ENCODE measurements at places on chromosomes 5 and 9.

GRCh38 chr5:163535290-163535689 lies 29.9 kb downstream of the MAT2B start:
- no peak for DNase-seq

DNA sequence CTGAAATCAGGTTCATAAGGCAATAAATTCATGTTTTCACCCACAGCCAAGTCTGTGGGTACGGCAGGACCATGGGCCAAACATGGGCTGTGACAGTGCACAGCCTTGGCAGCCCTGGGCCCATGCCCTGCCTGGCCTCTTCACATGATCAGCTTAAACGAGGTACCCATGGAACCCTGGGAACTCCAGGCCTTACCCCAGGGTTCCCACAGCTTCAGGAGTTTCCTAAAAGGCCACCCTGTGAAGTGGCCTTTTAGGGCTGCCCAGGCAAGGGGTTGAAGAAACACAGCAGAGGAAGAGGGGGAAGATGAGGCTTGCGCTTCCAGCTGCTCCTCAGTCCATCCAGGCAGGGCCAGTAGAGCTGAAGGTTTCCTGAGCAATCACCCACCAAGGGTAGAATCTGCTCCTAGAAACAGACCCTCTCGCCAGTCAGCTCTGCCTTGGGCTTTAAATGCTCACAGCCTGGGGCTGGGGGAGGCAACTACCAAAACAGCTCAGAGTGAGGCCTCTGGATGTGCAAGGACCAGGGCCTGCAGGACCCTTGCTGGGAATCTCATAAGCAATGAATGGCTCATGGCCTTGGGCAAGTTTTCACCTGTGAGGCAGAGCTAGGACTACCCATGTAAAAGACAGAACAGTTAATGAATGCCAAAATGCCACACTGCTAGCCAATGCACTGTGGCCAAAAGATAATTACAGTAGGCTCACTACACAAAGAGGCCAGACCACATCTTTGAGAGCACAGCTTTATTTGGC lies 79.3 kb upstream of the LRRTM2 start:
- no peak for DNase-seq

GRCh38 chr5:173430394-173430793 lies 102.2 kb upstream of the STC2 start:
- no peak for DNase-seq

DNA sequence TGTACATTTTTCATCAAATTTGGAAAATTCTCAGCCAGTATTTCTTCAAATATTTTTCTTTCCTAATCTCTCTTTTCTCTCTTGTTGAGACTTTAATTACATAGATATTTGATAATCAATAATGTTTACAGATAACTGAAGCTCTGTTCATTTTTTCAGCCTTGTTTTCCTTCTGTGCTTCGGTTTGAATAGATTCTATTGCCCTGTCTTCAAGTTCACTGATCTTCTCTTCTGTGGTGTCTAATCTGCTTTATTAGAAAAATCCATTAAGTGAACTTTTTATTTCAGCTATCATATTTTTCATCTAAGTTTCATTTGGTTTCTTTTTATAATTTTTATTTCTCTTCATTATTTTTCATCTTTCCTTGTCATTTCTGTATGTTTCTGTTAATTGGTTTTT lies 54.1 kb downstream of the AMBP start:
- DNase-seq, result no peak

DNA sequence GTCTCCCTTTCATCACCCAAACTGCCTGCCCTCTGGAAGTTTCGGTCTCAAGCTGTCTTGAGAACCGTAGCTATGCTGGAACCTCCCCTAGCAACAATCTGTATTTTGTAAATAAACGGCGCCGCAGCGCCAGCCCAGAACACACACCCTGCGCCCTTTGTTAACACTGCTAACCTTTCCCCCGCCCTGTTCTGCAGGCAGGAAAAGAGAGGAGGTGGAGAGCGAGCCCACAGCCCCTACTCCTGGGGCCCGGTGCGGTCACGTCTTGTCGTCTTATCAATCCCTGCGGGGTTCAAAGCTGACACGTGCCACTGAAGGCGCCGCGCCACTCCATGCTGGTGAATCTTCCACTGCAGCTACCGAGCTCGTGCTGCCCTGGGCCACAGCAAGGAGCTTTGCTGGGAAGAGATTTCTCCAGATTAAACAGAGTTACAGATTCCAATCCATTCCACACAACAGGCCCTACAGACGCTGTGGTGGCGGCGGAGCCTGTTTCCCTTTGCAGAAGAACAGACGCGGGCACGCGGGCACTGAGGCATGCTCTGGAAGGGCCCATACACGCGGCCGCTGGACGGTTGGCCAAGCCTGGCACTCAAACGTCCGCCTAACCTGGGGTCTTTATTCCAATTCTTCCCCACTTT lies 25.3 kb downstream of the ZDHHC11B start:
- peak; percentile 83 for DNase-seq

DNA sequence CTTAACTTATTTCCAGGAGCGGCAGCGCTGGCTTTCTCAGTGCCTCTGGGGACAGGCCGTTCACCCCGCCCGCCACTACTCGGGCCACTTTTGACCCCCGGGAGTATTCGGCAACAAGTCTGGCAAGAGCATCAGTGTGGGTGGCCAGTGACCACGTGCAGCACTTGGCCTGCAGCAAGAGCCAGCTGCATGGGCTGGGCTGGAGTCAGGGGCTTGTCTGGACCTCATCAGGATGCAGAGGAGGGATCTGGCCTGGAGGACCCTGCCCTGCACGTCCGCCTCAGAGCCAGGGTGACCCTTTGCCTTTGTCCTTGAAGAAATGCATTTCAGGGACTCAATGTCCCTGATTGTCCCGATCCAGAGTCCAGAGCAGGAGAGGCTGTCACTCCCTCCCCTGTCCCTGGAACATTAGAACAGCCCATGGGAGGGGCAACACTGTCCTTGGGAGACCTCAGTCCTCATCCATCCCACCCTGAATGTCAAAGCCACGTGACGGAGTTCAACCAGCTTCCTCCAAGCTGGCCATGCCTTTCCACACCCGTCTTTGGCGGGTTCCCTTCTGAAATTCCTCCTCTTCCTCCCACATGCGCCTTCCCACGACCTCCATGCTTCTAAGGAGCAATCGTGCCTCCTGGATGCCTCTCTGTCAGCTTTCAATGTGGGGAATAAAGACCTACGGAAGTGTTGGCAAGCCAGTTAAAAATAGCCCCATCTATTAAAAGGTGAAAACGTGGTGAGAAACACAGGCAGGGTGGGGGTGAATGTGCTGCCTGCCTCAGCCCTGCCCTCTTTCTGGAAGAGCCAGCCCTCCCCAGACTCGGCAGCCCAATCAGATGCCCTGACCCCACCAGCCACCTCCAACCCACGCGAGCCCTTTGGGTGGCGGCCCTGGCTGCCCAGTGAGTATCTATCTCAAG lies 99.0 kb downstream of the OLFM1 start:
- DNase-seq, result no peak

- DNase-seq, result no peak
These were observed 26.8 kb downstream of the YIPF5 start for GRCh38 chr5:144143625-144144024.

GRCh38 chr5:175655411-175655810 lies 2.5 kb upstream of the HRH2 start:
- DNase-seq, result no peak

DNA sequence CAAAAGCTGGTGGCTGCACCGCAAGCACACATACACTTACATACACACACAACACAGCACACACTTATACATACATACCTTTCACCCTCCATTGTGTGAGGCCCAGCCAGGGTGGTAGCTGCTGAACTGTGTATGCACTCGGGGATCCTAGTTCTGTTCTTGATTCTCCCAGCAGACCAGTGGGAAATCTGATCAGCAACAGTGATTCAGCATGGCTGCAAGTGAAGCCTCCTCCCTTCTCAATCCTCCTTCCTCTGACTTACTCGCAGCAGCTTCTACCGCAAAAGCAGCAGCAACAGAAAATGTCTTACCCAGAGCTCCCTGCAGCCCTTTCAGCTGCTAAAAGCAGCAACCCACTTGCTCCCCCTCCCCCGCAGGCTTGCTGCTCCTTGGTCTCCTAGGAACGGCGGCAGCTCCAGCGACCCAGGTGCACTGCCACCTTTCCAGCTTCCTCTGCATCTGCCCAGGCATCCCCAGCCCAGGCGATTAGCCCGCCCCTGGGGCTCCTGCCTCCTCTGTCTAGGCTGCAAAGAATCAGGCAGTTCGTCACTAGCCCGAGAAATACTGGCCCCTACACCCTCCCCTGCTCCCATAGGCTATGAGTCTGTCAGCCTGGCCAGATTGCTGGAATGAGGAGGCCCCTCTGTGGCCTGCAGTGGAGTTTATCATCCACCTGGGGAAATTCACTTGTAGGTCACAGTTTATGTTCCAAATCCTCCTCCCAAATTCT lies at the start of gene KLHL3:
Gene KLHL3 (minus strand): TSS at position 535 of the 730 bp plus-strand sequence. CDS start 443 bp downstream, at position 92.
- DNase-seq, result peak; percentile 78

- no peak for DNase-seq
These were observed 131.4 kb downstream of the ARHGEF28 start for GRCh38 chr5:73757416-73757815.

- DNase-seq, result peak; percentile 40
These were observed 63.5 kb upstream of the BARX1 start for GRCh38 chr9:94018628-94019027.

DNA sequence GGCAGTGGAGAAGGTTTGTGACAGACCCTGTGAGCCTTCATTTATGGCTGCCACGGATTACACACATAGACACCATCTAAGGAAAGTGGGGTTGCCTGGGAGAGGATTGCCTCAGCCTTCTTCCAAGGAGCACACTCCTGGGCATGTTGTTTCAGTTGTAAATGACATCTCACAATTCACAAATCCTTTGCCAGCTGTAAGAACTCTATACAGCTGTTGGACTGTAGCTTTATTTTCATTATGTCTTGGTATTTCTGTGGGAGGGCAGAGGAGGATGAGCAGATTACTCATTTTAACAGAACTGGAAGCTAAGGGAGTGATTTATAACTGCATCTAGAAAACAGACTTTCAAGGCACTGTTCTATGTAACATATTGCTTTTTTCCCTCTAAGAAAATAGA lies 25.6 kb downstream of the MELK start:
- DNase-seq, result no peak

DNA sequence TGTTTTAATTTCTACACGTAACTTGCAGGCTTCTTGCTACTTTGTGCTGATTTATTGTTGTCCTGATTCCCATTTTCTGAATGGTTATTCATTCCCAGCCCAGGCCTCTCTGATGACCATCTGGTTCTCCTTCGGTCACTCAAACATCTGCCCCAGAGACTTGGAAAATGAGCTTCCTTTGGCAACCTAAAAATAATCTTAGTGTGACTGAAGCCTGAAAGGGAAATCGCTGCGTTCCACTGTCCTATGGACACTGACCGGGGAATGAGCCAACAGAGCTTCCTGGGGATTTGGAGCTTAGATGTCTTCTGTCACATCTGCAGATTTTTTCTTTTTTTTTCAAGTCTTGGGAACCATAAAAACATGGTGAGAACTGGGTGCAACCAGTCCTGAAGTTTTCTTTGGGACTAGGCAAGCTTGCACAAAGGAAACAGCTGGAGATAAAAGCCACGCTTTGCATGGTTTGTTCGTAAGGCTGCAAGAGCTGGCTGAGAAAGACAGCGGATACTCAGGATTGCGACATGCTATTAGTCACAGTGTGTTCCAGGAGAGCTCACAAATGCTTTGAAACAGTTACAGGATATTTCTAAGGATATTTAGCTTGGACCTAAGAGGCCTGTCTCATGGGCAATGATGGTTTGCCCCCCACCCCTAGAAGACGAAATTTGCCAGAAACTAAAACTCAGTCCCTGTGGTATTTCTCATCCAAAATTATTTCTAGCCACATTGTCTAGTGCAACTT lies 146.2 kb downstream of the GOLPH3 start:
- peak; percentile 53 for DNase-seq

- DNase-seq, result no peak
These were observed 429.2 kb upstream of the KLF4 start for GRCh38 chr9:107918749-107919148.
